ENCODE measurements at places on chromosomes 13 and 19.

GRCh38 chr13:36211567-36211966 lies 2.8 kb downstream of the SOHLH2 start:
- no peak for DNase-seq

DNA sequence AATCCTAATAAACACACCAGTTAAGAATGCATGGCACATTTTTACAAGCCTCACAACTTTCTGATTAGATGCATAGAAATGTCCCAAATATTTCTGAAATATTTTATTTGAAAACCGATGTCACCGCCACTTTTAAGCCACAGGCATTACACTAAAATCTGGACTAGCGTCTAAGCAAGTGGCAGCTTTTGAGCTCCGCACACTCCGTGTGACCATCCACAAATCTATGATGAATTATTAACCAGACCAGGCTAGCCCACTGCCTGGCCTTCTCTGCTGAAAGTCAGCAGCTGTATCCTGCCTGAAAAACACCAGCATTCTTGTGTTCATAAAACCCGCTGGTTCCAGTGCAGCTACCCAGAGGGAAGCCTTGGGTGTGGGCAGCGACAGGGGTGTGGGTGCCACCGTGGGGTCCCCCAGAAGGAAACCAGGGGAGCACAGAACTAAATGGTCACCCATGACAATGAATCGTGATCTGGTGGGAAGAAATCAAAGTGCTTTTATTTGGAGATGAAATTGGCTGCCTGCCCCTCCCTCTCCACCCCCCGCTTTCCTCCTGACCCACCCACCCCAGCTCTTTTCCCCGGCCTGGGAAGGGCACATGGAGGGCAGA lies 13.8 kb downstream of the RASA3 start:
- DNase-seq, result no peak

- no peak for DNase-seq
Measured at GRCh38 chr13:22285867-22286266, 615.0 kb downstream of the FGF9 start.

GRCh38 chr19:49590971-49591730 lies at the start of gene PRR12:
Gene PRR12, plus strand, starts transcription at chr19:49591182. Its CDS starts 473 bp downstream, at chr19:49591655.
- DNase-seq, result peak; percentile 61

GRCh38 chr13:29593605-29594297 lies 1.7 kb downstream of the SLC7A1 start:
- DNase-seq, result no peak

DNA sequence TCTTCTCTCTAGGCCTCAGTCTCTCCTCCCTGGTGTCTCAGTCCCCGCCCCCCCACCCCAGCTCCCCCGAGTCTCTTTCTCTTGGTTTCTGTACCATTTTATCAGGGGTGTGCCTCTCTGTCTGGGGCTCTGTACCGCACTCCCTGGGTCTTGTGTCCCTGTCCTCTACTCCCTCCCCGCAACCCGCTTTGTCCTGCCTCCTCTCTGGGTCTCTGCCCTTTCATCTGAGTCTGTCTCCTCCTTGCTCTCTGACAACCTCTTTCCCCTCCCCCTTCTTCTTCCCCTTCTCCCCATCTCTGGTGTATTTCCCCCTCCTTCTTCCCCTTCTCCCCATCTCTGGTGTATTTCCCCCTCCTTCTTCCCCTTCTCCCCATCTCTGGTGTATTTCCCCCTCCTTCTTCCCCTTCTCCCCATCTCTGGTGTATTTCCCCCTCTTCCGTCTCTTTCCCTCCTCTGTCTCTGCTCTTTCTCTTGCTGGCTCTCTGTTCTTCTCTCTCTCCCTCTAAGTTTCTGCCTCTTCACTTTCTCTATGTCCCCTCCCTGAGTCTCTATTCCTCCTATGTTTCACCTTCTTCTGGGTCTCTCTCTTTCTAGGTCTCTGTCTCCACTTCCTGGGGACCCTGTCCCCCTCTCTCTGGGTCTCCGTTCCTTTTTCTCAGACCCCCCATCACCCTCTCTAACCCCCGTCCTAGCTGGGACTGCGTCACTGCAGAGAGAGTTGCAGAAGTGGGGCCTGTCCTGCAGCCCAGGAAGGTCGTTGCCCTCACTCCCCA lies 2.2 kb upstream of the KCNC3 start:
- no peak for DNase-seq

GRCh38 chr13:27151798-27152599 lies 19.6 kb downstream of the USP12 start:
- DNase-seq, result no peak

GRCh38 chr13:29543230-29544215 lies 52.0 kb downstream of the SLC7A1 start:
- DNase-seq, result peak; percentile 18

- DNase-seq, result no peak
Measured at GRCh38 chr13:96415831-96416385, 326.0 kb downstream of the HS6ST3 start.

DNA sequence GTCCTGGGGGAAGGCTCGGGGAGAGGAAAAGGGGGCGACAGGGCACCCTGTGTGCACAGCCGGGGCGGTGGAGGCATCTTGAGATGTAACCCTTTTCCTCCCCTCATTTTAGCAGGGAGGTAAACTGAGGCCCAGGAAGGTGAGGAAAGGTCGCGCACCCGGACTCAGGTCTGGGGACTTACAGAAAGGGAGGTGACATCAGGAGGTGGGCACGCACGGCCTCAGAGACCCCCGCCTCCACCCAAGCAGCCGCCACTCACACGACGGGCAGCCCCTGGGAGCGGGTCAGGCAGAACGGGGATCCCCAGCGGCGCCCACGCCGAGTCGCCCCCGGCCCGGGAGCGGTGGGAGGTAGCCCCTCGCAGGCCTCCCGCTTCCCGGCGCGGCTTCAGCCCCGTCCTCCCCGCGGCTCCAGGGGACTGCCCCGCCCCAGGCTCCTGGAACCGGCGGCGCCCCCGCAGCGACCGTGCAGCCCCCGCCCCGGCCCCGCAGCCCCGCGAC lies 477 bp downstream of the PIP5K1C start:
- DNase-seq, result no peak

- DNase-seq, result no peak
Measured at GRCh38 chr19:33429891-33430673, 56.6 kb downstream of the CEBPG start.

DNA sequence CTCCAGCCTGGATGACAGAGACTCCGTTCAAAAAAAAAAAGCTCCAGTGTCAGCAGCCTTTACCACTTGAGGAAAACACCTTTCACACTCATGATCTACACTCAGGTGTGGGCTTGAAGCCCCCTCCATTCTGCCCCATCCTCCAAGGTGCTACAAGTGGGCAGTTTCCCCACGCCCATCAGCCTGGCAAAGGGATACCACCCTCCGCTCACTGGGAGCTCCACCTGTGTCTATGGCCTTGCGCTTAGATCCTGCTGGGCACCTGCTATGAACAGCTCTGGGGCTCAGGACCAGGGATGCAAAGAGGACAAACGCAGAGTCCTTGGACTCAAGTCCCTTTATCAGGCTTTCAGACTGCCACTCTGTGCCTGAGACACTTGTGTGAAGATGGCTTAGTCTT lies 127.8 kb downstream of the CRYL1 start:
- DNase-seq, result no peak

DNA sequence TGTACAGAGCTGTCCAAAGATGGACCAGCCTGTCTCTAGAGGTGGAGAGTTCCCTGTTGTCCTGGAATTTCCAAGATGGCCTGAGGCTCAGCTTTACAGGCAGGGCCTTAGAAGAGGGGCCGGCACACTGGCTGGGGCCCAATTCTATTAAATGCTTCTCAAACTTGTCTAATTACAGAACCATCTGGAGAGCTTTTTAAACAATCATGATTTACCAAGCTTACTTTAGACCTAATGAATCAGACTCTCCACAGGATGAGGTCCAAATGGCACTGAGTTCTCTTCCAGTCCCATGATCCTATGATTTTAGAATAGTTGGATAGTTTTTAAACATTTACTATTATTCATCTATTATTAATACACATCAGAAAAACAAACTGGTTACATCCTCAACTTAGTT lies 123.5 kb downstream of the DNAJC3 start:
- no peak for DNase-seq

GRCh38 chr19:2032296-2032941 lies 16.9 kb upstream of the BTBD2 start:
- no peak for DNase-seq

DNA sequence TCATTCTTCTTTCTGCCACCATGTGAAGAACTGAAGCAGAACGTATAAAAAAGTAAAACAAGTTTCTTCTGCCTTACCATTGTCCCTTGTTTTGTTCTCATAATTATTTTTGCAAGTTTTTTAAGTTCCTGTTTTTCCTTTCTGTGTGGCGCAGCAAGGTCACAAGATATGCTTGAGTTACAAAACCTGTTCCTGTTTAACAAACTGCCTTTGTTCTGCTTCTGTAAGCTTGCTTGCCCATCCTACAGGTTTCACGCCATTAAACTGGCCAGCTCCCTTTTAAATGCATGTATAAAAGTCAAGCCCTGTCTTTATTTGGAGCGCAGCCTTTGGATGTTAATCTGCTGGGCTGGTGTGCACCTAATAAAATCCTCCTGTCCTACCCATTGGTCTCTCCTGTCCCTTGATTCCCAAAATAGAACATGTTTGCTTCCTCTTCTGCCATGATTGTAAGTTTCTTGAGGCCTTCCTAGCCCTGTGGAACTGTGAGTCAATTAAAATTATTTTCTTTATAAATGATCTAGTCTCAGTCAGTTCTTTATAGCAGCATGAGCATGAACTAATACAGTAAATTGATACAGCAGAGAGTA lies 1115.4 kb downstream of the SLITRK1 start:
- no peak for DNase-seq

- no peak for DNase-seq
Measured at GRCh38 chr13:39148513-39148961, 110.3 kb downstream of the NHLRC3 start.

DNA sequence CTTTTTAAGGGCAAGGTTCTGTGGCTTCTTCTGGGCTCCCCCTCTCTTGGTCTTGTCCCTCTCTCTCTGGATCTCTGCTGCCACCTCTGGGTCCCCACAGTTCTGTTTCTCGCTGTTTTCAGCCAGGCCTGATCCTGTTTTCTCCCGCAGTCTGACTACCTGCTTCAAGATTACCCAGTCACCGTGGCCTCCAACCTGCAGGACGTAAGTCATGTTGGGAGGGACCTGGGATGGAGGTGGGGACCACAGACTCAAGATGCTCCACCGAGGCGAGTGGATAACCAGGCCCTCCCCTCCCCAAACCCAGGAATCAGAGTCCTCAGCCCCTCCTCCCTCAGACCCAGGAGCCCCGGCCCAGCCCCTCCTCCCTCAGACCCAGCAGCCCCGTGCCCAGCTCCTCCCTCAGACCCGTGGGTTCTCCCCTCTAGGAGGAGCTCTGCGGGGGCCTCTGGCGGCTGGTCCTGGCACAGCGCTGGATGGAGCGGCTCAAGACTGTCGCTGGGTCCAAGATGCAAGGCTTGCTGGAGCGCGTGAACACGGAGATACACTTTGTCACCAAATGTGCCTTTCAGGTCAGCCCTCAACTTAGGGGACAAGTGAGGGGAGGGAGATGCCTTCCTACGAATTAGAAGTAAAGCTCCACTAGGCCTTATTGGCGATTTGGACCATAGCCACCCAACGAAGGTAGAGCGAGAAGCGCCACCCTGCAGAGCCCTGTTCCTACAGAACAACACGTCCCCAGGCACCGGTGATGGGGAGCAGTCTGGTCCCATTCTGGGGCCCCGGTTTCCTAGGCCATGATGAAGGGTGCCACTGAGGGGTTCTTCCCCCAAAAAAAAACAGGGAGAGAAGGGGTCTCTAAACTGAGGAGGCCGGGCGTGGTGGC lies 2.2 kb downstream of the FLT3LG start:
- no peak for DNase-seq

DNA sequence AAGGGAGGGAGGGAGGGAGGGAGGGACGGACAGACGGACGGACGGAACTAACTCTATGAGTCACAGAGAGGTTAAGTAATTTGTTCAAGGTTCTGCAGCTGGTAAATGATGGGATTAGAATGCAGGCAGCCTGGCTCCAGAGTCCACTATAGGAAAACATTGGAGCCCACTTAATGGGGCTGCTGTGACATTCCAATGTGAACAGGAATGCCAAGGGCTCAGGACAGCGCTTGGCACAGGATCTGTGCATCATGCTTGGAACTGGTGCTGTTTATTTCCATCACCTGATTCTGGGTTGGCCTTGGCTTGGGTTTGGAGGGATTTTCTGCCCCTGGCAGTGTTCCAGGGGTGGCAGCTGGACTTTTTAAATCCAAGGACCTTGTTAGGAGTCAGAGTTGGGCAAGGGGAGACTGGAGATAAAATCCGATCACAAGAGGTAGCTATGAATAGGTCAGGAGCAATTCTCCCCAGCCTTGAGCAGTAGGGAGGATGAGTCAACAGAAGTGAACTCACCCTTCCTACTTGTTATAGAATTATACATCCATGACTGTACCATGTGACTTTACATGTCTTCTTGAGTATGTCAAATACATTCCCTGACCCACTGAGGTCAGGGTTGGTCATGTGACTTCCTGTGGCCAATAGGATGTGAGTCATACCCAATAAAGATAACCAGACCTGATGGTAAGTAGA lies 7.8 kb upstream of the HIF3A start:
- no peak for DNase-seq

DNA sequence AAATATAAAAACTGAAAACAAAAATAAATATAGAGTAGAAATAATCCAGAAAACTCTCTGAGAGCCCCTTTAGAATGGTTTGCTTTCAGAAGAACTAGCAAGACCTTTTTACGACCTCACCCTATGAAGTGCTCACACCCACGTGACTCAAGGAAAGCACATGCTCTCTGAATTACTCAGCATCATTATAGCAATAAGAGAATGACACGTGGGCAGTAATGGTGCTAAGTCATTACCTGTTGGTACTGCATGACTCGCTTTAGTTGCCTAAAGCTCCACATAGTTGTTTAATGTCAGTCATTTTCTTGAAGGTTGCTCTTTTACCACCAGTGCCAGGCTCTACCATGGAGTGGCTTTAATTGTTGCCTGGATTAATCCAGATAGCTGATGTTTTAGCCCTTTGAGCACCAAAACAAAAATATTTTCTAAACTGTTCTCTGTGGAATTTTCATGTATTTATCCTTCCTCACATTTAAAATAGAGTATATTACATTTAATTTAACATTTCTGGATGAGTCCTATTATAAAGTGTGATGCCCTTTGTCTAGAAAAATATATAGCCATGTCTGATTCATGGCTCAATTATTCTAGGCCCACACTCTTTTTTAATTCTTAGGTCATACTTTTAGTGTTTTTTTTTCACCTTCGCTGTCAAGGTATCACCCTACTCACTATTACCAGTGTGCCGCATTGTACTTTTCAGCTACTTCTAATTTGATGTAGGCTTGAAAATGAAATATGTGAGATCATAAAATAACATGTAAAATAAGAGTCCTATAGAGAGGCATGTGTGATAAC lies 56.8 kb downstream of the THSD1 start:
- DNase-seq, result peak; percentile 40

DNA sequence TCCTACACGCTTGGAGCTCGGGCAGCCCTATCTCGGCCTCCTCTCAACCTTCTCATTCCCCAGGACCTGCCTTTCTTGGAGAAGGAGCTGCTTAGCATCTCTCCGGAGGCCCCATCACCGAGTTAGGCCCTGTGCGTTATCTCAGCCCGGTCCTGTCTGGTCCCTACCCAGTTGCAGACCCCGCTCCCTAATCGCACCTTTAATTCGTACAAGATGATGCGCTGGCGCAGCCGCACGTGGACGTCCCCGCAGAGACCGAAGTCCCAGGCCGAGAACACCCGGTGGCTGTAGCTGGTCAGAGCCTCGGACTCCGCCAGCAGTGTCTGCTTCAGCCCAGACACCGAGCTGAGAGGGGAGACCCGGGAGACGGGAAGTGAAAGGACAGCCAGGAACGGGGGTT lies 5.7 kb upstream of the LENG1 start:
- no peak for DNase-seq

- no peak for DNase-seq
Measured at GRCh38 chr13:114073881-114074612, 58.4 kb downstream of the RASA3 start.

- DNase-seq, result no peak
Measured at GRCh38 chr13:27967736-27968315, 1.3 kb downstream of the CDX2 start.

Data from hematopoietic multipotent progenitor cell treated with erythropoietin and hydrocortisone succinate and interleukin-3 and kit ligand, for 15 days (in vitro differentiated cells).